Motor neuron (in vitro differentiated cells): ENCODE measurements at places on chromosomes 12 and 14. TPM values are rescaled to one million over a fixed set of nuclear protein-coding genes. Genes with fewer than 3 reads are reported as not detected.

The OLR1 gene
- 0.66 TPM in 1 of 2 replicates, not detected in the other for total RNA-seq

The MARCHF9 gene
- 11.2 and 11.6 TPM in 2 replicates for total RNA-seq

The SYT1 gene
- 0.18 and 5.3 TPM in 2 replicates for total RNA-seq

The PTPN6 gene
- total RNA-seq: 0.52 and 0.86 TPM in 2 replicates

The SOAT2 gene
- total RNA-seq: not detected in 2 replicates

The PELI2 gene
- 3.1 and 3.7 TPM in 2 replicates for total RNA-seq

The ERP27 gene
- 0.52 and 0.53 TPM in 2 replicates for total RNA-seq

The LALBA gene
- total RNA-seq: 0.59 TPM in 1 of 2 replicates, not detected in the other

The GDF3 gene
- total RNA-seq: 19.2 and 22.7 TPM in 2 replicates

The DDN gene
- total RNA-seq: 0.74 and 0.86 TPM in 2 replicates

The CATSPERB gene
- total RNA-seq: 0.05 and 0.25 TPM in 2 replicates

The CDK4 gene
- total RNA-seq: 59.0 and 68.0 TPM in 2 replicates

The HOXC10 gene
- total RNA-seq: 0.32 TPM in 1 of 2 replicates, not detected in the other

The GPR162 gene
- 28.4 and 32.4 TPM in 2 replicates for total RNA-seq

The C12orf75 gene
- total RNA-seq: 5.1 and 8.1 TPM in 2 replicates

The OTUB2 gene
- total RNA-seq: 5.2 and 7.7 TPM in 2 replicates
